NCI-H774 (cell line): ENCODE measurements at places on chromosomes 3 and 15.

DNA sequence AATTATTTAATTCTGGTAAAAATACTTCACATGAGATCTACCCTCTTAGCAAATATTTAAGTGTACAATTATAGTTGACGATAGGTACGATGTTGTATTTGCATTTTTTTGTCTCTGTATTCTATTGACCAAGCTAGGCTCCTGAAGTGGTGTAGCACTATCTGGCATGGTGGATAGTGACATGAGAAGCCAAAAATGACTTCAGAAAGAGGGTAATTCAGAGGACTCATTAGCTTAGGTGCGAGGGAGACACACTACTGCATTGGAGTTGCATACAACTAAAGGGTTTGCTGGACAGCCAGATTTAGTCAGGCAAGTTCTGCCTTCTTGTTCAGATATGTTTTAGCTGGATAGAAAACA, 50.6 kb downstream of the KBTBD8 start:
- DNase-seq: no peak

DNA sequence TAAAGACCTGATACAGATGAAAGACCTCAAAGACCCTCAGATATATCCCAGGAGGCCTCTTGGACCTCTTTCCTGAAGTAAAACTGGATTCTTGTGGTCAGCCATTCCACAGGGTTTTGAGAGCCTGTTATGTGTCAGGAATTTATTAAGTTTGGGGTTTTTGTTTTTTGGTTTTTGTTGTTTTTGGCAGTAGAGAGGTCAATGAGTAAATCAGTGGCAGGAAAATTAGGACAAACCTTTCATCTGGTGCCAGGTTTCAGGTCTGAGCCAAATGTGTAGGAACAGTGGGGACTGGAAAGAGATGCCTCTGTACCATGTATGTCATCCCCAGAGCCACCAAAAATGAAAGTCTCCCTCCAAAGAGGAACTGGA, 520.4 kb upstream of the MDFIC2 start:
- no peak for DNase-seq

DNA sequence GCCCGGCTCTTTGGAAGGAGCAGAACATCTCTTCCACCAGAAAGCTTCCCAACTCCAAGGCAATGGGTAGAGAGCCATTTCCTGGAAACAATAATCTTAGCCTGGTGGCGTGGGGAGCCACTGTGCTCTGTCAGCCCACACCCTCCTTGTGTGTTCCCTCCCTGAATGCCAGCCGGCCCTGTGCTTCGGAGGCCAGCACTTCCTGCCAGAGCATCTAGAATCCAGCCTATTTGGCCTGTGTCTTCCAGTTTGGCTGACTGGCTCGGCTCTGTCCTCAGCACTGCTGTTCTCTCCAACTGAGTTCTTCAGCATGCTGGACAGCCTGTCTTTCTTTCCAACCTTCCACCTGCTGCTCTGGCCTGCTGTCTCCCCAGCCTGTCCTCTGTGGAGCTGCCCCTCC, 349.3 kb downstream of the MFSD1 start:
- no peak for DNase-seq

- DNase-seq: no peak
These were observed 2.9 kb downstream of the XPC start for GRCh38 chr3:14175383-14176037.

GRCh38 chr3:191170097-191170496, 28.9 kb upstream of the OSTN start:
- no peak for DNase-seq
